ENCODE measurements at places on chromosomes 12 and 14.

DNA sequence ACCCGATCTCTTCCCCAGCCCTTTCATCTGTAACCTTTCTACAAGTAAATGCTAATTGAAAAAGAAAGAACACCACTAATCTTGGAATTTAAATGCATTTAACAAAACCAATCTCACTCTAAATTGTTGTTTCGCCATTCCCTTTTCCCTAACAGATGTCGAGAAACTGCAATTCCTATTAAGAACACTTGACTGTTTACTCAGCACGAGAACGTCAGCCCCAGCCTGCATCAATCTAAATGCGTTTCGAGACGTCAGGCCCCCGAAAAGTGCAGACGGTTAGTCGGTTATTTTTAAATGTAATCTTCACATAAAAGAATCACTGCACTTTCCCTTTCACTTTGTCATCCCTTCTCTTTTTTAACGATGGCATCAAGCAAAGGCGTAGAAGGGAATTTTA, 837.6 kb downstream of the VRK1 start:
- H3K27ac ChIP-seq = no peak overlapping the region
- H3K36me3 ChIP-seq = peaks cover 8% of the 10 kb centered on the region
- H3K4me1 ChIP-seq = no peaks in the 10 kb centered on the region
- no peak for DNase-seq
- H3K27me3 ChIP-seq = no peaks in the 10 kb centered on the region

DNA sequence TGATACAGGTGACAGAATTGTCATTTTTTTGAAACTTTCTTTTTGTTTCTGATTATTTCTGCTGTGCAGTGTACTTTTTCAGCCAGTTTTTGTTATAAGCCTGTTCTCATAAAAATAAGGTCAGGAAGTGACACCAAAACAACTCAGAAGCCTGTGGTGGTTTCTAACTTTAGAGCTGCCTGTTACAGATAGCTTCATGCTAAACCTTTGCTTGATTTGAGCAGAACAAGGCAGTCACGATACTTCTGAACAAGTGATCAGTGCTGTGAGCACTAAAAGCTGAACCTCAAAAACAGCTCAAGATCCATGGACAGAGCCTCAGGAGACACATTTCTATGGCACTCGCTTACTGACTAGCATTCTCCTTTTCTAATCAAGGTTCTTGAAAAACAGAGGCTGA, 82.0 kb downstream of the PRKCH start:
- no peaks in the 10 kb centered on the region for H3K36me3 ChIP-seq
- no peaks in the 10 kb centered on the region for H3K4me1 ChIP-seq
- no peak overlapping the region for H3K4me3 ChIP-seq
- no peak overlapping the region for H3K27ac ChIP-seq
- peaks cover 6% of the 10 kb centered on the region for H3K27me3 ChIP-seq

DNA sequence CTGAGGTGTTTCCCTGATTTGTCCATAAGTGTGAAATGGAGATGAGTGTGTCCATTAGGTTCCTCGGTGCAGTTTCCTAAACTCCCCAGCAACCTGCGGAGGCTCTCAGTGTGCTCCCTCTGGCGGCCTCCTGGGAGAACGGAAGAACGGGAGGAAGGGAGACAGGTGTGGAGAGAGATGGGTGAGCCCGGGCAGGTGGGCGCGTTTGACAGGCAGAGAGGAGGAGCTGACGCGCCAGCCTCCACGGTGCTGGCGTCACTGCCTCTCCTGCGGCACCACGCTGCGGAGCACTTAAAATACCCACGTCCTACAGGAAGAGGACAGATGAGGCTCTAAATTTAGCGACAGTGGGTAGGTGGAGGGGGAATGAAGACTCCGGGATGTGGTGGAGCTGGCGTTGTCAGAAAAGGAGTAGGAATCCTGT, 26.8 kb upstream of the PEX5 start:
- peaks cover 14% of the 10 kb centered on the region for H3K27me3 ChIP-seq
- peaks cover 8% of the 10 kb centered on the region for H3K36me3 ChIP-seq
- H3K27ac ChIP-seq = no peak overlapping the region
- DNase-seq = no peak

- H3K4me1 ChIP-seq = peaks cover 10% of the 10 kb centered on the region
- DNase-seq = no peak
- H3K27ac ChIP-seq = no peak overlapping the region
- no peaks in the 10 kb centered on the region for H3K36me3 ChIP-seq
These were observed 66.1 kb downstream of the CCDC88C start for GRCh38 chr14:91351512-91351862.
